ENCODE measurements at places on chromosomes 2 and 18.
A peak's percentile ranks its signal among the peaks of the same experiment; 100 is the strongest.

DNA sequence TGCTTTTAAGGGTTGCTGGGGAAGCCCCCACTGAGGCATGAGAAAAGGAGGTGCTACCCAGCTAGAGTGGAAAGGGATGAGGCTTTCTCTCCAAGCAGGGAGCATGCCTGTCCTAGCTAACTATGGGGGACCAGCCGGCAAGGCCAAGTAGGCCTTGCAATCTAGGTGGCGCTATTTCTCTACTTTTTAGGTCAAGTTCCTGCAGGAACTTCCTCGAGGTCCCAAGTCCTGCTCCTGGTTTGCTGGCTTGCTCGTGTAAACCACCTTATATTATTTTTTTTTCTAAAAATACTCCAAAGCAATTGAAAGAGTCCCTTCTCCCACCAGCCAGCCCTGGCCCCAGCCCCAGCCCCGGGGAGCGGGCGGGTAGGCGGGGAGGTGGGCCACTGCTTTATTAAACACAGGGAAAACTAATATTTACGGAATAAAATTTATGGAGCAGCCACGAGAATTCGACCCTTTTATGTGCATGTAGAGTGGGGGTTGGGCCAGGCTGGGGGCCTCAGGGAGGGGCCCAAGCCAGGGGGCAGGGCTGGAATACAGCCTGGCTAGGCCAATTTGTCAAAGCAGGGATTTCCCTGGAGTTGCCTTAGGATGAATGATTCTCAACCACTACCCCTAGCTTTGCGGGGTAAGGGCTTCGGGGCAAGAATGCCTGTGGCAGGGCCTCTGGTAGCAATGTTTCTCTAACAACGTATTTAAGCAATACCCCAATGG lies 12.8 kb upstream of the IHH start:
- no peak for DNase-seq

DNA sequence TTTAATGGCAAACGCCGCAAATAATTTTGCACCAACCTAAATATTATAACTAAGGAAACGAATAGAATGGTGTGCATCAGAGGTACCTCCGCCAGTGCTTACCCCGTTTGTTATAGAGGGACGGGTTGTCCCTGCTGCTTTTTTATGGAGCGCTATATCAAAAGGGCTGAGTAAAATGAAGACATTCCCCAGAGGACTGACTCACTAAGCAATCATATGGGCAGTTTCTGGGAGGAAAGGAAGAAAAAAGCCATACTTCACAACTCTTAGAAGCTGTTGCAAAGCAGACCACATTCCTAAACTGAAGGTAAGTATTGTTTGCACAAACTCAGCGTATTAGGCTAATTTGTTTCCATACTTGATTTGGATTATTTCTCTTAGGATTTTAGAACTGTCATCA lies 12.9 kb downstream of the ID2 start:
- no peak for DNase-seq

GRCh38 chr2:30206461-30207430 lies 24.6 kb upstream of the LBH start:
- DNase-seq: no peak

- no peak for DNase-seq
Measured at GRCh38 chr2:237221443-237221842, 135.8 kb downstream of the COPS8 start.

GRCh38 chr2:175807031-175807873 lies 194.8 kb downstream of the LNPK start:
- no peak for DNase-seq

DNA sequence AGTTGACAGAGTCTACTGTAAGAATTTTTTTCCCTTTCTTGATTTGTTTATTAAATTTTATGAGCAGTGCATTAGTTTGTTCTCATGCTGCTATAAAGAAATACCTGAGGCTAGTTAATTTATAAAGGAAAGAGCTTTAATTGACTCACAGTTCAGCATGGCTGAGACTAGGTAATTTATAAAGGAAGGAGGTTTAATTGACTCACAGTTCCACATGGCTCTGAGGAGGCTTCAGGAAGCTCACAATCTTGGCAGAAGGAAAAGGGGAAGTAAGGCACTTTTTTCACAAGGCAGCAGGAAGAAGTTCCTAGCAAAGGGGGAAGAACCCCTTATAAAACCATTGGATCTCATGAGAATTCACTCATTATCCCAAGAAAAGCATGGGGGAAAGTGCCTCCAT lies 191.4 kb upstream of the VRK2 start:
- DNase-seq: no peak

DNA sequence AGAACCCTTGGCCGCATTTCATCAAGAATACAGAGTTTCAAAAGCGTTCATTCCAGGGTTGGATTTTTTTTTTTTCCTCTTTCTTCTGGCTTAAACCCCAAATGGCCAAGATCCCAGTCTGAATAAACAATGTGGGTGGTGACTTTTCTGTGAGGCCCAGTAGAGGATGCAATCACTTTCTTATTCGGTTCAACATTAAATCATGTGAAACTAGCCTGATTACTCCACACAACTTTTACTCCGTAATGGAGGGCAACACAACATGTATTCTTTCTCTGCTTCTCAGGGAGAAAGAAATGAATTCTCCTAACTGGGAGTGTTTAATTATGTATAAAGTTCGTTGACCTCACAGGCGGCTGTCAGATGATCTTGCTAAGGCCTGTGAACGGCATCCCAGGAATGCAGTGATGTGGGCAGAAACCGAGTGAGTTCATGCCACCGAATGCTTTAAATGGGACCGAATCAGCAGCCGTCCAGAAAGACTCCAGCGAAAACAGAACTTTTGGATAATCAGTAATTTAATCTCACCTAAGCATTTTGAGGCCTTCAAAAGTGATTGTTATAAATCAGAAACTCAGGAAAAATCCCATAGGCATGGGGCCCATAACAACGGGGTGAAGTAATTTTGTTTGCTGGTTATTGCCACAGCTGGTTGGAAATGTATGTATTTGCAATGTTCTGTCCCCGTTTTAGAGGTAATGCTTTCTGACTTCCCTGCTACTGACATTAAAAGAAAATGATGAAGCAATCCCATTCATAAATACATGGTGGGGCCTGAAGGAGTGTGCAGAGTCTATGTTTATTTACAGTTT lies 81.5 kb downstream of the BCL2 start:
- no peak for DNase-seq

- no peak for DNase-seq
Measured at GRCh38 chr2:96493072-96493471, 12.1 kb downstream of the NEURL3 start.

- DNase-seq: no peak
Measured at GRCh38 chr2:32358111-32358482, 1.3 kb downstream of the BIRC6 start.

GRCh38 chr2:65554765-65555591 lies 122.6 kb upstream of the SPRED2 start:
- no peak for DNase-seq

DNA sequence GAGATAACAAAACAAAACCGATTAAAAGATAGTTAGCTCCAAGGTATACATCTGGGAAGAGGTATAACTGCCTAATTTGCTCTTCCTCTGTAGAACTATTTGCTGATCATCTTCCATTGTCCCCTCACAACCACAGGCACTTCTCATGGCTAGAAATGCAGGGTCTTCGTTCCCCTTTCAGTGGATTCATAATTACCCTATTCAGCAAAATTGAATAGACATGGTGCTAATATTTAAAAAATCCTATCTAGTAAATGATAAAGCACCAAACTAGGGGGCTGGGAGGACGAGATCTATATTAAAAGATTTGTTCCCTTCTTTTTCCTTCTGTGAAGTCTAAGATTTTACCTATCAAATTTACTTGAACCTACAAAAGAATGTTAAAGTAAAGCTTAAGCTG lies 30.8 kb upstream of the ADAM17 start:
- DNase-seq: no peak

- DNase-seq: no peak
Measured at GRCh38 chr2:177053716-177054115, 158.9 kb upstream of the HNRNPA3 start.

GRCh38 chr18:48612917-48613316 lies 74.1 kb downstream of the CTIF start:
- no peak for DNase-seq

DNA sequence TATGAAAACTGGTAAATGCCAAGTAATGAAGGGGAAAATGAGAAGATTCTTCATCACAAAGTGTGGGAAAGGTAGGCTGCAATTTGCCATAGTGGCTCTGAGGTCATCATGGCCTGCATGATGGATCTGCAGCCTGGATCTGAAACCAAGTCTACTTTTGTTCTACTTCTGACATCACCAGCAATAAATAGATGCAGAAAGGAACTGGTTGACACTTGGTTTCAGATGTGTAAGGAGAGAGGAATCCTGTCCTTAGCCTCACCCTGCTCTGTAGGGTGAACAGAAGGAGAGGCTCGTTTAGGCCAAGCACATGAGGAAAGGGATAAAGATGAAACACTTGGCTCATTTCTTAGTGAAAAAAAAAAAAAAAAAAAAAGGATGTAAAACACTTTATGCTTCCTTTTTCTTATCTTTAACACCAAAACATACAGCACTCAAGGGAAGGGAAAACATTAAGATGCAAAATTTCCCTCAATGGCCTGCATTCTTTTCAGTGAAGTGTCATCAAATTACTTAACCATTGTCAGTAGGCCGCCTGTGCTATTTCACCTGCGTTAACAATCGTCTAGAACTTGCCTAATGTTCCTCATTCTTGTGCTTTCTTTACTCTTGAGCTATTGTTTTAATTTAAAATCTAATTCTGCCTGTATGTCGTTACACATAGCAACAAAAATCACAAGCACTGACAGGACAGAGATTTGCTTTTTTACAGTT lies 3.9 kb downstream of the NEB start:
- DNase-seq: no peak

DNA sequence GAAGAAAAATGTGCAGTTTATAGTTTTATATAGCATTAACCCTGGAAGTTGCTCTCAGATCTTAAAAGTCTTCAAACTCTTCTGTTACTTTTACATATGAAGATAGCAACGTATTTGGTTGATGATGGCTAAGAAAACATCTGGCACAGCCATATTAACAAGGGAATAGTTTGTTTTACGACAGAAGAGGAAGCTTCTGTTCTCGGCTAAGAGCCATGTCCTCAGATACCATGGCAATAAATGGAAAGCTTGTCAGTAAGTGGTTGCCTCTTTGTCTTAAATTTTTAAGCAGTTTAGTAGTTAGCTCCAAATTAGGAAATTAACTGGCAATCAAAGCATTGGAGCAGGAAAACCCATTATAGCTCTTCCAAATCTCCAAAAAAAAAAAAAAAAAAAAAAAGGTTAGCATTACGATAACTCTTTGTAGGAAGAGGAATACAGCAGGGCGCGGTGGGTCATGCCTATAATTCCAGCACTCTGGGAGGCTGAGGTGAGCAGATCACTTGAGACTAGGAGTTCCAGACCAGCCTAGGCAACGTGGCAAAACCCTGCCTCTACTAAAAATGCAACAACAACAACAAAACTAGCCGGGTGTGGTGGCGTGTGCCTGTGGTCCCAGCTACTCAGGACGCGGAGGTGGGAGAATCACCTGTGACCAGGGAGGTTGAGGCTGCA lies 4.5 kb upstream of the STON1 start:
- no peak for DNase-seq

- DNase-seq: peak; percentile 35
Measured at GRCh38 chr2:225041851-225042799, at the start of gene DOCK10. Gene DOCK10 (minus strand): TSS chr2:225042468. CDS start chr2:225042374, 94 bp downstream.

GRCh38 chr2:41484858-41485234 lies 563.0 kb upstream of the PKDCC start:
- DNase-seq: no peak

GRCh38 chr2:1567556-1568344 lies 154.5 kb downstream of the TPO start:
- DNase-seq: no peak

DNA sequence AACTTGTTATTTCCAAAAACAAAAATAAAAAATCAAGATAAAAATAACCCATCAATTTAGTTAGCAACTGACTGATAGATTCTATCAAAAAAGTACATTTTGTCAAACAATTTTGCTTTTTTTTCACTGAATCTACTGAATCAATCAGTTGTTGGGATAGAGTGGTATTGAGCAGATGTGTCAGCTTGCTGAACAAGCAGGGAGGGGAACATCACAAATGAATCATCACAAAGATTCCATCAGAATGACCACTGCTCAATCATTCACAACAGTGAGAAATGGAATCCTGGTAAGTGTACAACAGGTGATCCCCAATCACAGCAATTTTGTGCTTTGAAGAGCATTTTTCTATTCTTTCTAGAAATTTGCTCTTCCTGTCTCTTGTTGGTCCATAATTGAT lies 12.3 kb upstream of the SLC14A2 start:
- no peak for DNase-seq

DNA sequence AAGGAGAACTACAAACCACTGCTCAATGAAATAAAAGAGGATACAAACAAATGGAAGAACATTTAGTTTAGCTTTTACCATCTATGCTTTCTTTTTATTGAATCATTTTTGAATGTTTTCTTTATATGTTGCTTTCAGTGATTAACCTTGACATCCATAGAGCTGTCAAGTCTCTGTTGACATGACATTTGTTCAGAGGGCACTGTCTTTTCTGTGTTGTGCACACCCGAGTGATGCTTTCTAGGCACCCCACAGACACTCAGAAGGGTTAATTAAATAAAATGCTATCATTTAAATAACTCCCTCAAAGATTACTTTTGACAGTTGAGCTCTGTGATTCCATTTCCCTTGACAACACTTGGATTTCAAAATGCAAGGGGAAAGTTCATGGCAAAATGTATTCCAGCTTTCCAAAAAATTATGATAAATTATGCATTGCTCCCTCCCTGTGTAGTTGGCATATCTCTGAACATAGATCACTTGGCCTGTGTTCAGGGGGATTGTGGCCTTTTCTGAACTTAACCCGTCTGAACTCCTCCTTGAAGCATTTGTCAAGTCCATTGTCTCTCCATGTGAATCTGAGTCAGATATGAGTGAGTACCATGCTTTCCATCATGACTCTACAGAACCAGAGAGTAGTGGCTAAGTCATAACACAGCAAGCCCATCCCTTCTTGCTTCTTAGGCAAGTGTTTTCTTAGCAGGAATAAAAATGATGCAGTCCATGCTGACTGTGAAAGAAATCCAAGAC lies 372.6 kb downstream of the RPRM start:
- no peak for DNase-seq

GRCh38 chr2:111062417-111062816 lies 58.3 kb upstream of the BCL2L11 start:
- DNase-seq: no peak

GRCh38 chr2:42929546-42930024 lies 137.2 kb upstream of the HAAO start:
- no peak for DNase-seq

DNA sequence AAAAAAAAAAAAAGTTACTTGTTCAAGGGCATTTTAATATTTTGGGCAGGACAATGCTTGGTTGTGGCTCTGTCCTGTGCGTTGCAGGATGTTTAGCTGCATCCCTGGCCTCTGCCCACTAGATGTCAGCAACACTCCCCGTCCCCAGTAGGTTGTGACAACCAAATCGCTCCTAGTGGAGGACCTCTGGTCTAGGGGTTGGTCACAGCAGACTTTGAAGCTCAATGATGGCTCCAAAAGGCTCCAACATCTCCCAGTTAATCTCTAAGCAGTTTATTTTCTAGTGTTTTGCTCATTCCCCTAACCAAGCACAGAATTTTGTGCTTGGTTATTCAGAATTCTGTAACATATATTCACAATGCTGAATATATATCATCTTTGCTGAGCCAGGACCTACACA lies 67.0 kb downstream of the CHRNA1 start:
- peak; percentile 4 for DNase-seq
